RWPE2 (cell line): ENCODE measurements at places on chromosomes 3 and 15.

DNA sequence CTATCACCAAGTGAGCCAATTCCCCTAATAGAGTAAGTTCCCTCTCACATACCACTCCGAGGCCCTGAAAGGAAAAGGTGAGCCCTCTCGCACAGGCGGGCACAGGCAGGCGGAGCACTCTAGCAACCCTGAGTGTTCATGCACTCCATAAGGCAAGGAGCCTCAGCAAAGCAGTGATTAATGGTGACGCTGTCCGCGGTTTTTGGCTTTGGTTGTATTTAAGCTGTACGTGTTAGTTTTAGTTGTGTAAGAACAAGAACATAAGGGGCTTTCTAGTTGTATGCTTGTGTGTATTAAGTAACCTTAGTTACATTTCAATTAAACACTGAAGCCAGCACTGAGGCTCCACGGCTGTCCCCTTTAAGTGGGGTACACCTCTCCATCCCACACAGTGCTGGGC is 33.1 kb downstream of the KLHL25 start:
- DNase-seq: no peak

GRCh38 chr3:58173669-58174398 is 36.9 kb downstream of the DNASE1L3 start:
- DNase-seq: no peak

GRCh38 chr3:109161487-109162123 is 25.1 kb downstream of the C3orf85 start:
- no peak for DNase-seq

DNA sequence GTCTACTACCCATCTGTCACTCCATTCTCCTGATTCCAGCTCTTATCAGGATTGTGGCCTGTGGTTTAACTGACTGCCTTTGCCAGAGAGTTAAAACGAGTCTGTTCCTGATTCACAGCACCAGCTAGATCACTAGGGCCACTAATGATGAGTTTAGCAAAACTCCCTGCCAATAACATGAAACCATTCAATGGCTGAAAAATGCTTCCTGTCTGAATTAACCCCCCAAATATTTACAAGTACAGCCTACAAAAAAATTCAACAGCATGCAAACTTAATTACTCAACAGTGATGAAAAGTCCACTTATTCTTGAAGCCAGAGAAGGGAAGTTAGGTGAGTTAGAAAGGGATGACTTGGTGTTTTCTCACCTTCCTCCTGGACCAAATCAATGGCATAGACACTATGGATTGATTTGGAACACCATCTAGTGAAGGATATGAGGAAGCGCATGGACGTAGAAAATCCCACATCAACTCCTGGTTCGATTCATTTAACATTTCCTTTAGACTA is 141.4 kb downstream of the TGFBR2 start:
- DNase-seq: no peak

DNA sequence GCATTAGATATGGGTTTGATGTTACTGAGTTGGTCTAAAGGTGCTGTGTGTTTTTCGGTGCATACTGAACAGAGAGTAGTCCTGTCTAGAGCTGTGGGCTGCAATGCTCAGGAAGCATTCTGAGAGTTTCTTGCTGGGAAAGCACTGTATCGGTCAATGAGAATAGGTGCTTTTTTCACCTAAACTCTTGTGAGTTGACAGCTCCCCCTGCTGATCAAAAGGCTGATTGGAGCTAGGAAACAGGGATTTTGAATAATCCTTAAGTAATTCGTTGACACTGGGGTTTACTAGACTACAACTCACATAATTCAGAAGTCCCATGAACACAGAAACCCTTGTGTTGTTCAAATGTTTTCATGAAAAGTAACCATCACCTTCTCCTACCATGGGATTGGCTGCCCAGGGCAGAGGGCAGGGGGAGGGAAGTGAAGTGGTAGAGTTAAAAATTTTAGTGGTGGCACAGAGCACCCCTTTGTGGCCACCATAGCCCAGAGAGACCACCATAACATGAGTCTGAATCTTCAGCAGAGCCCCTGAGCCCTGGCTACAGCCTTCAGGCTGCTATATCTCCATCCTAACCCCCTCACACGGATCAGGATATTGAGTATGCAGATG is 13.0 kb upstream of the MANF start:
- DNase-seq: peak; percentile 18

DNA sequence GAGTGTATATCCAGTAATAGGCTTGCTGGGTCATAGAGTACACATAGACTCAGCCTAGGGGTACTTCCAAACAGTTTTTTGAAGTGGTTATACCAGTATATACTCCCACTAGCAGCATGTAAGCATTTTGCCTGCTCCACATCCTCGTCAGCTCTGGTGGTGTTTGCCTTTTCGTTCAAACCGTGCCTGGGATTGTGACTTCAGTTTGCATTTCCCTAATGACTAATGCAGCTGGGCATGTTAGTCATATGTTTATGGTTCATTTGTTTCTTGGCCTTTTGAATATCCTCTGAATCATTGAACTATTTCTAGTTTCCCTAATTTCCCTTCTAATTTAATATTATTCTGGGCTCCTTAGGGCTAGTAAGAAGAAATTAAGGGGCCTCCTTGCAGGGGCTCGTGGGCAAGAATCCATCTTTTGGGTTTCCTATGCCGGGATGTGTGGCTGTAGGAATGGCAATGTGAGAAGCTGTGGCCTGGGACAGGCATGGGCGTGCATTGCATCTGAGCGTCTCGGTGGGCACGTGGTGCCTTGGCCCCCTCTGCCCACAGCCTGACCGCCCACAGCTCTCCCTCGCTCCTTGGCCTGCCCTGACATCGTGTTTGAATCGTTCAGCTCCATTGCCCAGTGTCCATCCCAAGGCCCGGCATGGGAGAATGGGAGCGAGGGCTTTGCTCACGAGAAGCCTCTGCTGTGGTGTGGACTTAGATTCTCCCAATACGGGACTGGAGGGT is 26.4 kb downstream of the FAH start:
- no peak for DNase-seq

GRCh38 chr3:62892951-62893350 is 17.7 kb upstream of the CADPS start:
- no peak for DNase-seq

DNA sequence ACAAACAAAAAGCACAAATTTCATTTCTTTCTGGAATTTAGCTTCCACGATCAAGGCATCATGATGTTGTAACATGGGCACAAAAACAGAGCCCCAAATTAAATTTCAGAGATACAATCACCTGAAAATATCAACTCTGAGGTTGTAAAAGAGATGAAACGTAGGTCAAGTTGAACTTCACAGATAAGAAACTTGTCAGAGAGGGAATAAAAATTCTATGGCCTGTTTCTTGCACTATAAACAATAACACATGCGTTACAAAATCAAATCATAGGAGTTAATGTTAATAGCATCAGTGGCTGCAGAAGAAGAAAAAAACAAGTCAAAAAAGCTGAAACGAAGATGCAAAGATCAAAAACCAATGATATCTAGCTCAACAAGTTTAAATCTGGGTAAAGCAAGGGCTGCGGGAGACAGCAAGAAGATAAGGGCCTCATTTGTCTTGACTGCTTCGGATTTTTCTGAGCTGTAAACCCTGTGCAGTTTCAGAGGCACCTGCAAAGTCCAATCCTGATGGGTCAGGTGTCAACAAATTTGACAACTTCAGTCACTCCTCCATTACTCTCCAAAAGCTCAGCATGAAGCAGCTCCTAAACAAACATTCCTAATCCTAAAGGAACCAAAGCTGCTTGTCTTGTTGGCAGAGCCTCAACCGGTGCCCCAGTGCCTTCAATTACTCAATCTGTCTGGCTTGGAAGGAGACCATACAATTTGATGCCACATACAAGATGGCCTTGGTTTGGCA is 219.8 kb downstream of the STT3B start:
- DNase-seq: no peak

DNA sequence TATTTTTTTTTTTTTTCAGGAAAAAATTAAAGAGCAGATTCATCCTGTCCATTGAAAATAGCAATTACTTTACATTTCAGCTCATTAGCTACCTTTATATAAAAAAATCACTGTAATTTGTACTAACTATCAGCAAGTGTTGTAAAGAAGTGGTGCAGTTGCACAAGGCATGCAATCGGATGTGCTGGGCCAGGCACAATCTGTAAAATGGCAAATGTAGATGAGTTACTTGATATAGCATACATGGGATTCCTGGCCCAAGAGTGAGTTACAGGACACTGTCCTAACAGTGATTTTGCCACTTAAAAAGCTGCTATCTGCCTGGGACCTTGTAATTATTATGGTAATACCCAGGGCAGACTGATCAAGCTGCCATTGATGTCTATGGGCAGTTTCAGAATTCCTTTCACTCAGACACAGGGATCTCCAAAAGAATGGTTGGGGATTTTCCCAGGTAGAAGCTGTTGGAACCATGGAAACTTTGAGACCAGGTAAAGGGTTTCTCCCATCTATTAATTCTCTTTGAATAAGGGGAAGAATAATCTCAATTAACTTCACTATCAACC is 182.2 kb upstream of the ICE2 start:
- no peak for DNase-seq

- DNase-seq: no peak
Observed at GRCh38 chr3:31422237-31422636, 110.5 kb upstream of the STT3B start.

DNA sequence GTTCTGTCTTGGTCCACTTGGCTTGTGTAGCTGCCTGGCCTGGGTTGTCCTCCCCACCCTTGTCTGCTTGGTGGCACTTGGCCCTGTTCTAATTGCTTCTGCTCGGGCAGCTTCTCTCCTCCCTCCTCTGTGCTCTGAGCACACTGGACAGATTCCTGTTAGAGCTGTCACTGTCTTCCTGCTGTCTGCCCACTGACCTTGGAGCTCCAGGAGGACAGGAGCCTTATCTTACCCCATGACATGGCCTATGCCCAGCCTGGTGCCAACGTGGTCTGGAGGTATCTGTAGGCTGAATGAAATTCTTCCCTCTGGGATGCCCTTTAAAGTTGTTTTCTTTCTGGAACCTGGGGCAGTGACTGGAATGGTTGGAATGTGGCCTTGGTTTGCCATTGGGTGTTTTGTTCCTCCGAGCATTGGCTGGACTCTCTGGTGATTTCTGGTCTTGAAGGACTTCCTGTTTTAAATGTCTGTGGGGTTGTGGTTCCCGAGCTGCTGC is 94.1 kb downstream of the FAM43A start:
- no peak for DNase-seq

- no peak for DNase-seq
Observed at GRCh38 chr3:110736332-110736731, 335.3 kb upstream of the NECTIN3 start.

GRCh38 chr3:11373235-11373634 is 101.0 kb downstream of the ATG7 start:
- DNase-seq: no peak

DNA sequence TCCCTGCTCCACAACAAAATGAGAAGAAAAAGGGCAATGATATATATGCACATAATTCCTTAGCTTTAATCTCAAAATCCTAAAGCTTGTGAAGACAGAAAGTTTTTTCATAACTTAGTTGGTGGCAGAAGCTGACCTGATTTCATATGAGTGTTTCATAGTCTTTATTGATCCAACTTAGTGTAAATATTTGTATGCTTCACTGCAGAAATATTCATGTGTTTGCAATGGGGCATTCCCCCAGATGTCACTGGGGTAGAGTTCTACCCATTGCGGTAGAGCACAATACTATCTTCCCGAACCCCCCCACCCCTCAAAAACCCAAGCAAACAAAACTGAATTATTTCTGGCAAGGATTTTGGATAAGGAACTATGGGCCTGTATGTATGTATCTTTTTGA is 221.2 kb downstream of the THRB start:
- no peak for DNase-seq

DNA sequence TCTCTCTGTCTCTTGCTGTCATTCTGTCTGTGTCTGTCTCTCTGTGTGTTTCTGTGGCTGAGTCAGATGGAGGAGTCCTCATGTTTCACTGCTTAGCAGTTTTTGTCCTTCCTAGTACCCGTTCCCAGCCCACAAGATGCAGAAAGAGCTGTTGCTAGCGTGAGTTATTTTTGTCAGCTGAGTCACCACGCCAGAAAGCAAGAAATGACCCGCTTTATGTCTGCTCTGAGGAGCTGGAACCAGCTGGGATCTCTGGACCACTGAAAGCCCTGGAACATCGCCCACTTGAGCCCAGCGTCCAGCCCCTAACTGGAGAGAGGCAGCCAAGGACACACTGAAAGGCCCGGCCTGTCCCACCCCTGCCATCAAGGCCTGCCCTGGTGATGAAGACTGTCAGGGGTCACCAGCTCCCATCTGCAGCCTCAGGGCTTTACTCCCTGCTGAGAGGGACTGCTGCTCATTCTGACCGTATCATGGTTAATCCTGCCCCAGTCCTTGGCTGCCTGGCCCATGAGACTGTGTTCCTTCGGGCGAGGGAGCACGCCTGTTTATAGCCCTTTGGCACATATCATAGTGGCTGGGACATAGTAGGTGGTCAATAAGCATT is 101.7 kb upstream of the TPM1 start:
- DNase-seq: no peak

DNA sequence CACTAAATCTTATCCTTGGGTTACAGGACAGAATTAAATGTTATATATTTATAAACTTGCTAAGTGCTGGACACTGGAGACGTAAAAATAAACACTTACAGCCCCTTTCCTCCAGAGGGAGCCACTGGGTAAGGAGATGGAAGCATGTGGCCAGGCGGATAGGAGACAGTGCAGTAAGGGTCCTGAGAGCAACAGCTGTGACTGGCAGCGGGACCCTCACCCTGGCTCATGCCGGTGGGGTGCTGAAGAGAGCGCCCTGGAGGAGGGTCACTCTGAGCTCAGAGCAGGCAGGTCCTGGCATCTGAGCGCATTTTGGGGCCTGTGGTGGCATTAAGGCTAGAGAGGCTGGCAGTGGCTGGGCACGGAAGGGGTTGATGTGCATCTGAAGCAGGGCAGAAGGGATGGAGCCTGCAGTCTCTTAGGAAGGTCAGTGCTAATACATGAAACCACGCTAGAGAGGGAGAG is 16.0 kb downstream of the SEC61A1 start:
- no peak for DNase-seq

- no peak for DNase-seq
Observed at GRCh38 chr15:100570735-100571313, 31.2 kb downstream of the LINS1 start.

DNA sequence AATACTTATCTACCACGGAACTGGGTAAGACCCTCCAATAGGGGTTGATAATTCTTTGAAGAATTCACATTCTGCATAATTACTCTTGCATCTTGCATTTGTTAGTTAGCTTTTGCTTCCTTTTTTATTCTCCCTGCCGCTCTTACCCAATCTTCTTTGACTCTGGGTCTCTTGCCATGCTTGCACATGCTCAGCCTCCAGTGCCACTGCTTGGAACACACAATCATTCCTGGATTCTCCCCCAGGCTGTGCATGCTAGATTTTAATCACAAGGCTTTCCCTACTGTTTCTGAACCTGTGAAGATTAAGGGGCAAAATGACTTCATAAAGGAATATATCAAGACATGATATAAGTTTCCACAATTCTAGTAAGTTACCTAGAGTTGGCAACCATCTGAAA is 133.1 kb downstream of the IL1RAP start:
- no peak for DNase-seq

- no peak for DNase-seq
Observed at GRCh38 chr3:148792516-148792915, 35.1 kb upstream of the CPB1 start.

DNA sequence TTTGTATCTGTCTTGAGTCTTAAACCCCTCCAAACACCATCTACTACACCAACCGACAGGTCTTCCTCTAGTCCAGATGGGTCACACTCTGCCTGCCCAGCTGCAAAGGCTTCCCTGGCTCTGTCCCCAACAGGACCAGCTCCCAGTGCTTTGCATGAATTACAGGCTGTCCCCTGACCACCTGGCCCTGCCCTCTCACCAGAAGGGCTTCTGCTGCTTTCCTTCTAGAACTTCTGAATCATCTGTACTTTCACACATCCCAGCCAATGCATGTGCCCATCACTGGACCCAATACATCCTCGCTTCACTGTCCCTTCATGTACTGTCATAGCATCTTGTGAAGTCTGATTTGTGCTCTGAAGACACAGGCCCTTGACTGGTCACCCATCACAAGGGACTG is 53.6 kb downstream of the HOMER2 start:
- DNase-seq: peak; percentile 34
